Anterior cingulate cortex (tissue), 58 donors: ENCODE measurements at places on chromosomes 6 and 20.

- DNase-seq = no peak
Measured at GRCh38 chr6:26064619-26065257, 22.5 kb upstream of the HFE start.

DNA sequence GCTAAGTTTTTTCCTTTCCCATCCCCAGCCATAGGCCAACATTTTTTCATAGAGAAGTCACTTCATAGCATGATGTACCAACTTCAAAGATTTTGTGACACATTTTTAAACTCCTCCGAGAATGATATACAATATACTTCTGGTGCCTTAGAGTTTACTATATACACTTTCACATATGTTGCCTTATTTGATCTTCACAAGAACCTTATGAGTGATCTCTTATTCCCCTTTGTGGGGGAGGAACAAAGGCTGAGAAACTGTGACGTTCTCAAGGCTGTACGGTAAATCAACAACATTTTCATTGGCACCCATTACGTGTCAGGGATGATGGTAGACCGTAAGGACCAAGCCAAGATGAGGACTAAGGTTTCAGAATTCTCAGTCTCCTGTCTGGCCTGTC, 130.0 kb downstream of the RFPL4B start:
- no peak for DNase-seq

- DNase-seq = no peak
Measured at GRCh38 chr6:28315628-28316027, 20.3 kb downstream of the ZSCAN31 start.

- DNase-seq = peak; percentile 30
Measured at GRCh38 chr20:60055740-60056139, 97.5 kb downstream of the CDH26 start.

DNA sequence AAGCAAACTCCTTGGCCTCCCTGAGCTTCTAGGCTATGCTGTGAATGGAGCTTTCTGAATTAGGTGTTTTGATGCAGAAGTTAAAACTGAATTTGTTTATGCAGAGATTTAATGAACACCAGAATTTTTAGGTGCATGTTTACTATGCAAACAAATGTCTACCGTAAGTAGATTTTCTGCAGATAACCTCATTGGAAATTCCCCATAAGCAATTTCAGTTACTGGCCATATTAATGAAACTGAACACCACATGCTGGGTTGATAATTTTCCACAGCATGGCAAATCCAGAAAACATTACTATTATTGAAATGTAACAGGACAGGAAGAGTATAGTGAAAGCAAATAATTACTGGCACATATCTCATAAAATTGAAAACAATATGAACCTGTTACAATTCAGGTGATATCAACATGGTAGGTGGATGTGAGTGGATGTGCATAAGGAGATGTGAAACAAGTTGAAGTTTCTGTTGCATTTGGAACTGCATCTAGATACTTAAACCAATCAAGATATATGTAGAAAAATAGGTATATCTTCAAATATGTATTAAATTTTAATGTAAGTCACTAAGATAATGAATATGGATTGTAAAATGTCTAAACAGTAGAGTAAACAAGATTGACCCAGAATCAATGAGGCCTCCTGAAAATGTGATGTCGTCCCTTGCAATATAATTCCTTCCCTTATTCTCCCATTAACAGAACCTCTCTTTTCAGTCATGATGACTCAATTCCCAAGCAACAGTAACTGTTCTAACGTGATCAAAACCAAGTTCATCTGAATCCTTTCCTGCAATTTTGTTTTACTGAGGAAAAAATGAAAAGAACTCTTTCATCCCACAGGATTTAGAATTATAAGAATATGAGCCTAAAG, 11.0 kb downstream of the PTCHD4 start:
- no peak for DNase-seq

GRCh38 chr6:11386323-11386722, 151.2 kb upstream of the TMEM170B start:
- no peak for DNase-seq

GRCh38 chr6:158353883-158354877, 41.9 kb downstream of the TULP4 start:
- DNase-seq = no peak
